ENCODE measurements at places on chromosomes 16 and 17. TPM values are rescaled to one million over a fixed set of nuclear protein-coding genes. Genes with fewer than 3 reads are reported as not detected.

The MSI2 gene
- polyA plus RNA-seq, result 19.0 TPM

DNA sequence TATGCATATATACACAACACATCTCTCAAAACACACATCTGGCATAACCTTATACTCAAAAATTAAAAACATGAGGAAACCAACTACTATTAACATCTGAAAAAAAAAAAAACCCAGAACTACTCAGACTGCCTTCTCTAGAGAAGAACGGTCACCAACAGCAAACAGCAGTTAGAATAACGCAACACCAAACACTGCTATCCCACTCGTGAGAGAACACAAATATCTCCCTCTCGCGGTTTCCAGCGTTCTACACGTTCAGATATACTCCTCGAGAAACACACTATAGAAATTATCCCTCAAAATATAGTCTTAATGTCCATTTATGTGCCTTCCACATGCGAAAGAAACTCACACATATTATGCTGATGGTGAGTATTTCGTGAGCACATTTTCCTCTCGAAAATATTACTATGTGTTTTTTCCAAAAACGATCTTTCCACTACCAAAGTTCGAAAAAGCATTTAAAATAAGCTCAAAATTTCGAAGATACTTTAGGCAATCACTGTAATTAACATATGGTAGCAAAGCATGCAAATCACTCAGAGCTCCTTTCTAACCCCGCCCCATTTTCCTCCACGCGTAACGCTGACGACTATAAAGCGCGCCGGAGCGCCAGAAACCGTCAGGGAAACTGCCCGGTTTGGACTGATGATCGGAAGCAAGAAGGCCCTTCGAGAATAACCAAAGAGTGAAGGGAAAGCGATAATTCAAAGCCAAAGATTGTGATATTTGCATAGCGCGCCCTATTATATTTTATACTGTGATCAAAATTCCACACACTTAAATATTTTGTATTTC is 60.1 kb downstream of the TEX14 start:
- DNase-seq, result peak; percentile 99

- no peak for DNase-seq
Observed at GRCh38 chr16:77434530-77435271, at the start of gene ADAMTS18. ADAMTS18 (minus strand) TSS chr16:77435034; CDS start chr16:77434695, 339 bp downstream.

GRCh38 chr17:15270628-15271381 is 5.7 kb upstream of the PMP22 start:
- no peak for DNase-seq

The XAF1 gene
- 30.2 TPM for polyA plus RNA-seq

The SNX20 gene
- 1.0 TPM for polyA plus RNA-seq

The PRR35 gene
- polyA plus RNA-seq, result not detected

GRCh38 chr16:707062-707538 is 1.5 kb upstream of the FBXL16 start:
- no peak for DNase-seq

DNA sequence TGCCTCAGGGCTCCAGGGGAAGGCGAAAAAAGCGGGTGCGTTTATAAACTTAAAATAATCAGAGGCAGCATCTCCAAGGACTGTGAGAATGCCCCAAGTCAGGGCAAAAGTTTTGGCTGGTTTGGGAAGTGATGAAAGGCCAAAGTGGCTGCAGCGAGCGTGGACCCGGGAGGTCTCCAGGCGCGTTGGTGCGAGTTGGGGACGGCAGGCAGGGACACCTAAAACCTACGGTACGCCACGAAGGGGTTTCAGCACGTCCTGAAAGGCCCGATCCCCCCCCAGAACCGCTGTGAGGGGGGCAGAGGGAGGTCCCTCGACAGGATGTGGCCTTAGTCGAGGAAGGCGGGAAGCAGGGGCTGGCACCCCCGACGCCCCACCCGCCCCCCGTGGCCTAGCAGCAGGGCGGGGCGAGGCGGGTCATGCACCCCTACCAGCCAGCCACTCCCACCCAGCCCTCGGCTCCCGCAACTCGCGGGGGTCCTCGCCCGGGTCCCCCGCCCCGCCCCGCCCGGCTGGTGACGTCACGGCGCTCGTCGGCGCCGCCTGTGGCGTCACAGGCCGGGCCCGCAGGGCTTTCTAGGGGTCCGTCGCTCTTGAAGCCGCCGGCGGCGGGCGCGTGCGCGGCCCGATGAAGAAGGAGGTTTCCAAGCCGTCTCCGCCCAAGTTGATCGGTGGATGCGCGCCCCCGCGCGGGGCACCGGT is at the start of gene MYCBPAP:
Gene MYCBPAP, plus strand, starts transcription at position 569 of the 702 bp plus-strand sequence. CDS start 236 bp downstream, outside the sequence.
- no peak for DNase-seq

The CDRT15 gene
- polyA plus RNA-seq, result not detected

- no peak for DNase-seq
Observed at GRCh38 chr17:68052810-68053209, 17.3 kb downstream of the KPNA2 start.

GRCh38 chr17:81831957-81832607 is 1.0 kb downstream of the MCRIP1 start:
- no peak for DNase-seq

The NAGS gene
- polyA plus RNA-seq, result 2.1 TPM

The PRSS33 gene
- polyA plus RNA-seq, result not detected

The PIRT gene
- 1.9 TPM for polyA plus RNA-seq

The MLKL gene
- 10.7 TPM for polyA plus RNA-seq

DNA sequence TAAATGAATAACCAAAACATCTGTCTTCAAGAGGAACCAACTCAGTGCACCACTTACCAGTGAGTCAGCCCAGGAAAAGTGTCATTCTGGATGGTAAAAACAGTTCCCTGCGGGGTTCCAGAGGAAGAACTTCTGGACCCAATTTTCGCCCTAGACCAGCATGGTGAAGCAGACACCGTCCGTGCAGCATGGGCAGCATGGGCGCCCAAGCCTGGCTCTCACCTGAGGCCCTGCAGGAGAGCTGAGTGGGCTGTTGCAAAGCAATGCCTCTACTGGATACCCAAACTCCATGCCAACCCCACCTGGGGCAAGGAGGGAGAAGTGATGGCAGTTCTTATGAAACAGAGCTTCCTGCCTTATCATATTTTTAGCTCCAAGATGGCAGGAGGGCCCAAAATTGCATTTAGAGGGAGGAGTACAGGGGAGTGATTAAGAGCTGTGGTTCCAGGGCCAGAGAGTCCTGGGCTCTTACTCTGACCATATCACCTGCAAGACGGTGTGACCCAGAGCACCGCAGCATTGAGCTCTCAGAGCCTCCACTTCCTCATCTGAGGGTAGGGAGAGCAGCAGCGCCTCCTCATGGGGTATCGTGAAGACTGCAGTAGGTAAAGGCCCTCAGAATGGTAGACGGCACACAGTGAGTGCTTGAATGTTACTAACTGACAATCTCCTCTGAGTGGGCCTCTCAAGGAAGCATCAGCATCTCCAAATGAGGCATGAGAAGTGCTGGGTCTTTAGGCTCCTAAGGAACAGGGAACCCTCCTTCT is 16.6 kb upstream of the INPP5K start:
- no peak for DNase-seq

The MT1G gene
- 55.5 TPM for polyA plus RNA-seq

The PLXDC1 gene
- 7.1 TPM for polyA plus RNA-seq

- no peak for DNase-seq
Observed at GRCh38 chr17:68161644-68162428, 86.0 kb upstream of the AMZ2 start.

The CDH15 gene
- 0.05 TPM for polyA plus RNA-seq

DNA sequence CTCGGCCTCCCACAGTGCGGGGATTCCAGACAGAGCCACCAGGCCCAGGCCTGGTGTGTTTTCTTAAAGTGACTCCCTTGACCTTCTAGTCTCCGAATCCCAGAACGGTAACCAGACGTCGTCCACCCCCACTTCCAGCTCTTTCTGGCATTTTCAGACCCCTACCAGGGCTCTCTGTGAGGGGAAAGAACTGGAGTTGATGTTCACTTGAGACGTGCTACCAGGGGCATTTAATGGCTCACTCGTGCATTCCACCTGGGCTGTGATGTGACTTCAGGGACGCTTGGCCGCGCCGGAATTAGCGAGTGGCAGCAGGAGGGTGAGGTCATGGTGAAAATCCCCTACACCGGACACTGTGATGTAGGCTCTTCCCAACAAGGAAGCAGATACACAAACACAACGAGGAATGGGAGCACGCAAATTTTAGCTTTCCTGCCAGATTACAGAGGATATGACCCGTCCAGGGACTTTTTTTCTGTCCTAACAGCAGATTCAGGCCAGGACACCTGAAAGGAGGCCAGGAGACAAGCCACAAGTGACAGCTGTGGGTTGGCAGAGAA is 1.1 kb upstream of the GNA13 start:
- DNase-seq, result no peak

DNA sequence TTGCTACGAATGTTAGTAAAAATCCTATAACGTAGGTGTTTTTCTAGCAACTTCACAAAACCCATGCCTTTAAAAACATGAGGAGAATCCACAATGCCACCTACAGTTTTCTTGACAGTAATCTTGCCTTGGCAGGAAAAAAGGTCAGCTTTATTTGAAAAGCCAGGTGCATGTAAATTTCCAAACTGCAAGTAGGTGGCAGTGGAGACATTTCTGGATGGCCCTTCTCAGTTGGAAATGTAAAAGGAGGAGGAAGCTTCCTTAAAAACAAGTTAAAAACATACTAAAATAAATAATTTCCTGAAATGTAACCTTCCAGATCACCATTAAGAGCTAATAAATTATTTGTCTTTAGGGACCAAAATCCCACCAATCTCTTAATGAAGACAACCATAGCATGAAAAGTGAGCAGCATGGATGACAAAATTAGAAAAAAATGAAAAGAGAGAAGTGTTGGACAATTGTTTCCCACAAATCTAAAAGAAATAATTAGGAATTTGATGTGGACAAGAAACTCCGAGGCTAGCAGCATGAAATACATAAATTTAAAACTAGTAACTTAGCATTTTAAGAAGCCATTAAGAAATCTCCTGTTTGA is 152.2 kb downstream of the SNX11 start:
- DNase-seq, result no peak

The ETV4 gene
- 1.2 TPM for polyA plus RNA-seq

- DNase-seq, result peak; percentile 54
Observed at GRCh38 chr16:3099732-3100499, 822 bp upstream of the ZSCAN10 start.
